C1 segment of cervical spinal cord (tissue), 14 donors: ENCODE measurements at places on chromosomes 7 and 10.

DNA sequence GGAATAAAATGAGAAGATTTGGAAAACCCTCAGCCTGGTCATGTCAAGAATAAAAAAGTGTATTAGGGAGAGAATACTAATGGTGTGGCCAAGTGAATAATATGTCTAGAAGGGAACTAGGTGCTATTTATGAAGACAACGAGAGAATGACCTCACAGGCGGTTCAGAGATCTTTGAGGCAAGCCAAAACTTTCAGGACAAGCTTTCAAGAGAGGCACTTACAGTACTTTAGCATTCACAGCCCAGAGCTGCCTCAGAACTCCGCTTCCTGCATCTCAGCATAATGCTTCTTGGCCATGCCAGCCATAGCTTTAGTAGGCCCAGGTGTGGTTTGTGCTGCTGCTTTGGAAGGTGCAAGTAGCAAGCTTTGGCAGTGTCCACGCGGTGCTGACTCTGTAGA lies 37.2 kb upstream of the CCDC7 start:
- DNase-seq = no peak

GRCh38 chr10:112332509-112333228 lies 41.2 kb upstream of the ACSL5 start:
- DNase-seq = no peak

DNA sequence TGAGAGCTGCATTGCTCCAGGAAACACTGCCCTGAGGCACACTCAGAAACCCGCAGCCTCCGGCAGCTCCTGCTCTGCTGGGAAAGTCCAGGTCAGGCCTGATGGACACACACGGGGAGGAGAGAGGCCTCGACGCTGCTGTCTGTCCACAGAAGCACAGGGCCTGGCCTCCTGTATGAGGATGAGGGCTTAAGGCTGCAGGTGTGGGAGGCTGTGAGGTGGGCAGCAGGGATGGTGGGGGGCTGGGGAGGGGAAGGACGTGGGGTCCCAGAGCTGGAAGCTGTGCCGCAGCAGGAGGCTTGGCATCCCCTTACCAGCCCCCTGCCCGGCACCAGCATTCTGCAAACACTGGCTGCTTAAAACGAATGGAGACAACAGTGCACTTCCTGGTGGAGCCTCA lies 186.2 kb downstream of the DNAJB6 start:
- no peak for DNase-seq

- DNase-seq = no peak
These were observed 70.8 kb upstream of the ASAH2 start for GRCh38 chr10:50322077-50322476.

- no peak for DNase-seq
These were observed 109.2 kb upstream of the TRIM24 start for GRCh38 chr7:138350701-138351357.

- no peak for DNase-seq
These were observed 55.2 kb upstream of the CCAR1 start for GRCh38 chr10:68665841-68666240.

DNA sequence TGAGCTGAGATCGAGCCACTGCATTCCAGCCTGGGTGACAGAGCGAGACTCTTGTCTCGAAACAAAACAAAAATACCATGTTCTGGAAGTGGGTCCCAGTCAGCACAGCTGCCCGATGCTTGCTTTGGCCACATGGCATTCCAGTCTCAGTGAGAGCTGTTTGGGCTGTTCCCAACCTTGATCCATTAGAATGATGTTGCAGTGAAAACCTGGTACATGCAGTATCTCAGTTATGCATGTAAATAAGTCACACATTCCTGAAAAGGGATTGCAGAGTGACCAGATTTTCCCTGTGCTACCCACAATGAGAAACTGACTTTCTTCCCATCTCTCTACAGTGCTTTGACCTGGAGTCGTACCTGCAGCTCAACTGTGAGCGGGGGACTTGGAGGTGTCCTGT lies 15.4 kb downstream of the ZMIZ2 start:
- DNase-seq = no peak

DNA sequence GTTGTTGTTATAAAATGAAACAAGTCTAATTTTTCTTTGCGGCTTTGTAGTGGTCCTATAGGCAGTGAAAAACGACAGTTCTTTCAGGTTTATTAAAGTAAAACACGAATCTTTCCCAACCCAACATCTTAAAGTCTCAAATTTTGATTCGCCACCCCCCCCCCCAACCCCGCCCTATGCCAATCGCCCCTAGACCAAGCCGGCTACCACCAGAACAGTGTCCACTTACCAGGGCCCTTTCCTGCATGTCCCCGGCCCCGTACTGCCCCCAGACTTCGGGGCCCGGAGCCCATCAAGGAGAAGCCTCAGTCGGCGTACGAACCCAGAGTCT lies 335 bp upstream of the CHCHD1 start:
- no peak for DNase-seq

DNA sequence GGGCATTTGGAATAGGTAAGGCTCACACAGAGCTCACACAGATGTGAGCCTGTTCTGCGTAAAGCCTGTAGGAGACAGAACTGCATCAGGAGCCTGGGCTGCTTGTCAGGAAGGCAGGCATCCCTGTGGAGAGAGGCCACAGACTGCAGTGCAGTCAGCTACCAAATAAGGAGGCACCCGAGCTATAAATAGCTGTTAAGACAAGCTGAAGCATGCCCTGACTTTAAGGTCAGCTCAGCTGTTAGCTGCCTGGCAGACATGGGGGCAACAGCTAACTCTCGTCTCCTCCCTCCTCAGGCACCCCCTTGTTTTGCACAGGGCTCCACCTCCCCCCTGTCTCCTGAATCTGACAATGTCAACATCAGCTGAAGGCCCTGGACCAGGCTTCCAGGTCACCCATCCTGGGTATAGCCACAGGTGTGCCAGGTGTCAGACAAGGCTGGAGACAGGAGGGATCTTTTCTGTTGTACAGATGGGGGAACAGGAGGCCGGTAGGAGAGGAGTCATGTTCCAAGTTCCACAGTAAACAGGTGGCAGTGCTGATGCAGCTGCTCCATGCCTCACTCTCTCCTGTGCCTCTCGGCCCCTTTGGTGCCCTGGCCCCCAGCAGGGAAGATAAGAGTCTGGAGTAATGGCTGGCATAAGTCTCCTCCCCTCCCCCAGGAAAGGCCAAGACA lies 27.6 kb upstream of the MKRN1 start:
- DNase-seq = no peak

DNA sequence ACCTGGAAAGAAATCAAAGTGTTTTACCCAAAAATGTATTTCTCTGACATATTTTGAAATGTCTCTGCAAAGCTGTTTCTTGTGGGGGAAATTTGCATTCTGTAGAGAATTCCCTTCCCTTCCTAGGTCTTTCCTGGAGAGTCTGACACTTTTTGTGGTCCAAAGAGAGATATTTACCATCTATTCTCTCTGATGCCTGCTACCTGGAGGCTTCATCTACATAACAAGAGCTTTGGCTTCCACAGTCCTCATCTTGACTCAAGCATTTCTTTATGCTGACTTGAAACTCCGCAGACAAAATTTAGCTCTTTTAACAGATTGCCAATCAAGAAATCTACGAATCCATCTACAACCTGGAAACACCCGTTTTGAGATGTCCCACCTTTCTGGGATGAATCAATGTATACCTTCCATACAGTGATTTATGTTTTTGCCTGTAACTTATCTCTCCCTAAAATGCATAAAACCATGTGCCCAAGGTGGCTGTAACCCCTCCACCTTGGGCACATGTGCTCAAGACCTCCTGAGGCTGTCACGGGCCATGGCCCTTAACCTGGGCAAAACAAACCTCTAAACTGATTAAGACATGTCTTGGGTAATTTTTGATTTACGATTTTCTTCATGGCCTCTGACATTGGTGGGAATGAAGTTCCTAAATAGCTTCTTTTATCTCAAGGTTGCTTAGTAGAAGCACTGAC lies 334.7 kb downstream of the GALNT17 start:
- DNase-seq = no peak

- DNase-seq = no peak
These were observed 312.5 kb upstream of the CHRM2 start for GRCh38 chr7:136555933-136556332.

GRCh38 chr10:91629715-91630549 lies 2.9 kb downstream of the PPP1R3C start:
- DNase-seq = no peak

DNA sequence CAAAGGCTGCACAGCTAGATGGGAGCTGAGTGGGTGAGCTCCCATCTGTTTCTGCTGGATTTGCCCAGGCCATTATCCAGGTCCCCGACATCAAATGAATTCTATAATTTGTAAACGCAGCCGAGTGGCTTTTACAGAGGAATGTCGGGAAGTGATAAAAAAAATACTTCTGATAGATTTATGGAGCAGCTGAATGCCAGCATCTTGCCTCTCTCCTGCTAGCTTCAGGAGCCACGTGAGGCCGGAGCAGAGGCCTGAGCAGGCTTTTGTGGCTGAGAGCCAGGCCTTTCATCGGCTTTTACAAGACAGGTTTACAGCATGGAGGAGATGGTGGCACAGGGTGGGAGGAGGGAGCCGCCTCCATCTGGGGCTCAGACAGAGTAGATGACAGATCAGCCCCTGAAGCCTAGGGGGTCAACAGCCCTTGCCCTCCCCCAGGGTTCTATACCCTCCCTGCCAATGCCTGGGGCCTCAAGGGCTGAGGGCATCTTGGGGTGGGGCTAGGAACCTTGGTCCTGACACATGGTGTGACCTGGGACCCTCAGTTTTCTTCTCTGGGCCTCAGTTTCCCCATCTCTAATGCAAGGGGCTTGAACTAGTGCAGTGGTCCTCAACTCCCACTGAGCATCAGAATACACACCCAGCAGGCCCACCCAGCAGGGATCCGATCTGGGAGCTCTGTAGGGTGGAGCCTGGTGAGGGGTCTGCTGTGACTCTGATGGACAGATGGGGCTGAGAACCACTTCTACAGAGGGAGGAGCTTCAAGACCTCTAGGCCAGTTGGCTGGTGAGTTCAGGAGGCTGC lies 44.2 kb upstream of the PCBD1 start:
- no peak for DNase-seq

DNA sequence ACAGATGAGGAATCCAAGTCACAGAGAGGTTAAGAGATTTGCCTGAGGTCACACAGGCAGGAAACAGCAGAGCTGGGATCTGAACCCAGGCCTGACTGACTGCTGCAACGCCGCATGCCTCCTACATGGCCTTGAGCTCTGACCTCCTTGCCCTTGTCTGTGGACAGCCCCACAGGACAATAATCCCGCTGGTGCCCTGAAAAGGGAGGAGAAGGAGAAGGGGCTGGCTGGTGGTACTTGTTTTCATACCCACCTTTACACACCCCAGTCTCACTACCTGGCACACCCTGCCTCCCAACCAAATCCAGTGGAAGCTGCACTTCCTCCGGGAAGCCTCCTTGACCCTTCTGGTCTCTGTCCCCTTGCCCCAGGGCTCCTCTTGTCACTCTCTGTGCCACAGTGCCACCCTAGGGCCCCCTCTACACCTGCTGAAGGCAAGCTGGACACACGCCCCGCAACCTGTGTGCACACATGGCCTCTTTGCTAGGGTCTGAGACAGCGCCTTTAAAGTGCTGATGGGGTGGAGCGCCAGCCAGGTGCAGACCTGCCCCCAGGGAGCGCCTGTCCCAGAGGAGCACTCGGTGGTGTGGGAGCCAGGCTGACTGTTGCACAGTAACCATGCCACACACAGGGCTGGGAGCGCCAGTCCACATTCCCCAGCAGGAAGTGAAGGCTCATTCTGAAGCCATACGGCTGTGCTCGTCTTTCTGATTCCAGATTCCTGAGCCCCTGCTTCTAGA lies 38.6 kb downstream of the ZCCHC24 start:
- no peak for DNase-seq
